ENCODE measurements at places on chromosomes 4 and X.

DNA sequence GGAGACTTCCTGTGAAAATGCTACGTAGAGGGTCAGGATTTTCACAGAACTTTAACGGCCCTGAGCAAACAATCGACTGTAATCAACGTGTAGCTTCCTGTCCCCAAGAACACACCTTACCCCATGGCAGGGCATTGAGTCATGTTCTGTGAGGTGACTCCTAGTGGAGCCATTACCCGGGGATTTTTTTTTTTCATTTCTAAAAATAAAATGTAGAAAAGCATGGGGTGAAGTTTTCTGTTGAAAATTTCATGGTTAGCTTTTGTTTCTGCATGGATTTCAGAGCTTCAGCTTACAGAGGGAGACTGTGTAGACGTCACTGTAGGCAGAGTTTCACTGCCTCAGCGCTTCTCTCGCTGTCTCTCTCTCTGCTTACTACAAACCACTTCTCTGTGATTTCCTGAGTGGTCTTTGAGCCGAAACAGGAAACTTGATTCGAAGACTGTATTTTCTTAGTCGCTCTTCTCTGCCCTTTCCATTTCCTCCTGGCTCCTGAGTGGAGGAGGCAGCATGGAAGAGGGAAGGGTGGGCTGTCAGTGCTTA, 111.7 kb downstream of the NFKB1 start:
- DNase-seq, result no peak

DNA sequence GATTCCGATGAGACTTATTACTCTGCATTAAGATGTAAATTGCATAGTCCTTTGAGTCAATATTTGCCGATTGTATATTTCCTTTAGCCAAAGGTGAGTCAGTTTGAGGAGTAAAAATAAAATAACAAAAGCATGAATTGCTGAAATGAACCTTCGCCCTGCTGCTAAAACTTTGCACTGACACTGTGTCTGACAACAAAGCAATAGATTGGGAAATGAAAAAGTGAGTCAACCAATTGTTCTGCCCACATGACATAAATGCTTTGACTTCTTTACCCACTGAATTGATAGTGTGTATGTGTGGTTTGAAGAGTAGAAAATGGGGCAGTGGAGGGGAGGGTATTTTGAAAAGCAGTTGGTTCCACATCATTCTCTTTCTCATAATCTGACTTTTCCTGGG, 88.4 kb upstream of the AFF2 start:
- peak; percentile 4 for DNase-seq

DNA sequence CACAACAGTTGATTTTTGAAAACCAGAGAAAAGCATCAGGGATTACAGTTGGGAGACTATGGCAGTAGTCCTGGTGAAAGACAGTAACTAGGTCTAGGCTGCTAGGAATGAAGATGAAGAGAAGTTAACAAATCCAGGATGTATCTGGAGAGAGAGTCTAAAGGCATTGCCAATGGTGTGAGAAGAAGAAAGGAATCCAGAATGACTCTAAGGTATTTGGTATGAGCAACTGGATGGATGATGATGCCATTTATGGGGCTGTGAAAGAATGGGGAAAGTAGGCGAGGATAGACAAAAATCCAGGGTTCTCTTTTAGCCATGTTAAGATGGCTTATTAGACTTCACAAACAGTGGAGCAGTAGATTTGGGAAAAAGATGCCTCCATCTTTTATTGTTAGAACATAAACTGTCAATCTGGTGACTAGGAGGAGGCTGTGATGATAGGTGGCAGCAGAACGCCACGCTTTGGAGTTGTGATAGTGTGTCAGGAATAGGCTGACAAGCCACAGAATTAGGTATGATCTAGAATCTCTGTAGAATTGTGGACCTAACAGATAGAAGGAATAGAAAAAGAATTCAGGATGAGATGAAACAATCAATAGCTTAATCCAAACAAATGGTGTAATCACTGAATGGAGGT, 27.3 kb upstream of the JADE1 start:
- peak; percentile 14 for DNase-seq

DNA sequence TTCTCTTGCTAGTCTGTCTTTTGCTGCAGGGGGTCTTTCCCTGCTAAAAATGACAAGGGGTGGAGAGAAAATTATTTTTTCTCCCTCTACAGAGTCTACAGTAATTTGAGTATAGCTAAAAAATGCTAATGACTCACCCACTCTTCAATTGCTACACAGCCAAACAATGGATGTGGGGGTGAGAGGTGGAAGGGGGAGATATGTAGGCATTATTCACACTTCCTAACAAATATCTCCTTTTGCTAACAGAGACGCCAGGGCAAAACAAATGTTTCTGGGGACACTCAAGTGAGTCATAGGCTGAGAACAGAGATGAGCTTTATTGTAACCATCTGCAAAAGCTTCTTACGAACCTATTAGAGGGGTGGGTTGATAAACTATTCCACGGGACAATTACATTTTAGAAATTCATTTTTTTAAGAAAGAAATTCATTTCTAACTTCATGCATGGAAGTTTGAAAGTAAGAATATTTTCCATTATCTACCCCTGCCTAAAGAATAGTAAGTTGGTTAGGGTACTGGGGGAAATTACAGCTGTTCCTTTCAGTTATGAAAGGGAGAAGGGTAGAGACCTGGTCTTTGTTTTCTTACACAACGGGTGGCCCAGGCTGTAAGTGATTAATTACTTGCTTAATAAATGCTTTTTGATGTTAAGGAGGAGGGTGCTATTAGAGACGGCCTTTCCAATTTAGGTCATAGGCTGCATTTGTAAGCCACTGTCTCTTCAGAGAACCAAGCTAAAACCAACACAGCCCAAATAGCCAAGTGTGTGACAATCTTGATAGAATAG, 12.8 kb downstream of the SCD5 start:
- no peak for DNase-seq

- DNase-seq, result no peak
These were observed 58.5 kb downstream of the TEX13C start for GRCh38 chrX:125378205-125378604.

- DNase-seq, result no peak
These were observed 66.5 kb upstream of the ZFP42 start for GRCh38 chr4:187929024-187929423.

GRCh38 chr4:1167244-1167949, 5.0 kb downstream of the SPON2 start:
- peak; percentile 85 for DNase-seq

GRCh38 chr4:105474099-105474518, 247 bp upstream of the PPA2 start:
- peak; percentile 87 for DNase-seq

DNA sequence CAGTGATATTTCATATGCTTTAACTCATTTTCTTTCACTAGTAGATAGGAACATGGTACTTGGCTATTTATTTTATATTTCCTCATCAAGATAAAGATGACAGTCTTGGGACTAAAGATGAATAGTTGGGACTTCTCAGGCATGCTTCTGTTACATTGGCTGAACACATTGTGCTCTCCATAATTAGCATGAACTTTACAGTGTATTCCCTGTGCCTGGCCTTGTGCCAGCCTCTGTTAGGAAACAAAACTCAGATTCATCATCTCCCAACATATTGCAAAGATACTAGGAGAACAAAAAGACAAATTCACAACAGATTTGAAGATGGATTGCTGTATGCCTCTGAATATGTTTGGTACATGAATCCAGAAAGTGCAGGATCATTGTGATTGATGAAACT, 26.4 kb downstream of the GRIA2 start:
- DNase-seq, result no peak

DNA sequence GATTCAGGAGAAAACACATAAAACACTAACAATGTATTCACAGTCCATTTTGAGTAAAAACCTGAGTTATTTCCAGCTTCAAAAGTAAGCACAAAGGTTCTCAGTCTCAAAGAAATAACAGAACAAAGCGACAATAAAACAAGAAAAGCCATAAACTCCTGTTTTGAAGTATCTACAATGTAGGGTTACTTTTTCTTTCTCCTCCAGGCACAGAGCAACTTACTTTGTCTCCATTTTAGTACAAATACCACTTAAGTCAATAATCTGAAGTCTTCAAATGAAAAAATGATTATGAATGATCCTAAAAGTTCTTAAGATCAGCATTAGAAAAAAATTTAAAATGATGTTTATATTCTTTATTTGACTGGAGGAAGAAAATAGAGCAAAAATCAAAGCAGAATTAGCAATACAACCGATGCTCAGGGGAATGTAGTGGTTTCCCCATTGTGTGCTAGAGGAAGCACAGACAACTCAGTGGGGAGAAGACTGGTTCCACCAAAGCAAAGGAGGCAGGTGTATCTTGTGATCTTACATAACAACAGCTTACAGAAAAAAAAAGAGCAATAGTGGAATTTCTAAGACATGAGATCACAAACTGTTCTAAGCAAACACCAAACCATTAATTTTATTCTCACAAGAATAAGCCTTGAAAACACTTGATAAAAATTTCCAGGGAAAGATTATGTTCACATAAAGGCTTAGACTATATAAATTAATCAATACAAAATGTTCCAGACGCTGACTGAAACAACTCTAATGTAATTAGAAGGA, 35.1 kb downstream of the EPHA5 start:
- no peak for DNase-seq

DNA sequence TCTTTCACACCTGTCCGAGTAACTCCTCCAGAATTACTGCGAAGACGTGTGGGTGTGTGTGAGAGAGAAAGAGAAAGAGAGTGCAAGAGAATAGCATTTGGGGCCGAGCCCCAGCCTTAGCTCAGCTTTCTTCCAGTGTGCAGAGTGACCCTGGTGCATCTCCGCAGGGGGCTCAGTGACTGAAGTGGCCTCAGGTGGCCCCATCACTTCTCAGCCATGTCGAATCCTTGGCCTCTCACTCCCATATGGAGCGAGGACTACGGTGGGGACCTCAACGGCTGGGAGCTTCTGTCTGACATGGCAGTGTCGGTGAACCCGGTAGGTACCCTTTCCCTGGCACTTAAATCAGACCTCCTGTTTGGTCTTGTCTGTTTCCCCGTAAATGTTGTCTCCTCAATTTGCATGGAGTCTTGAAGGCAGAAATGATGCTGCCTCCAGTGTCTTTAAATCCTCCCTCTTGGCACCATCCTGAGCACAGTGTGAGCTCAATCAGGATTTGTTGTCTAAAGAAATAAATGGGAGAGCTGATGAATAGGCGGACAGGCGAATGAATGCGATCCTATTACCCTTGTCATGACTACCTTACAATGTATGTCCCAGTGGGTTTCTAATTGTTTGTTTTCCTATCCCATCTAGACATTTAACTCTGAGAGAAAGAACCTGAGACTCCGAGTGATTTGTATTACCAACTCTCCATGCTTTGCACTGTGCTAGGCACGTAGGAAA, 305.9 kb downstream of the AFF2 start:
- no peak for DNase-seq

DNA sequence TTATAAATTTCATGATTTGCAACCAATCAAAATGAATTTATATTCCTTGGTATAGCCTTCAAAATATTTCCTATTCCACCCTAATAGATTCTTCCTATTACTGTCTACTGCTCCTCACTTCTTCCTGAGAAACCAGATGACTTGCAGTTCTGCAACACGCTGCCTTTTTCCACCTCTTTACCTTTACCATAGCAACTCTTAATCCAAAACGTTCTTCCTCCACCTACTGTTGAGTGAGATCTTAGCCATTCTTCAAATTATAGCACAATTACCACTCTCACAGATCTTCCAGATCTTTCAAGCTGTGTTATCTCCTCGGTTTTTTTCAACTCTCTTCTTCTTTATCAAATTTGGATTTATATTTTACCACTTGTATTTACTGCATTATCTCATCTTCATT, 289.8 kb downstream of the ADGRL3 start:
- DNase-seq, result no peak

GRCh38 chrX:69109706-69110105, 55.5 kb downstream of the PJA1 start:
- DNase-seq, result no peak

GRCh38 chr4:83906561-83906960, 370.7 kb downstream of the GPAT3 start:
- DNase-seq, result no peak

GRCh38 chr4:151475035-151475714, 66.2 kb downstream of the FHIP1A start:
- DNase-seq, result no peak

GRCh38 chr4:110510955-110511544, 35.1 kb downstream of the ENPEP start:
- DNase-seq, result peak; percentile 68

GRCh38 chr4:102843273-102843672, 15.9 kb upstream of the UBE2D3 start:
- no peak for DNase-seq

- DNase-seq, result no peak
These were observed 17.4 kb upstream of the EIF4E start for GRCh38 chr4:98946359-98946758.

- peak; percentile 76 for DNase-seq
These were observed 28.7 kb downstream of the FAM9C start for GRCh38 chrX:13015536-13016236.

DNA sequence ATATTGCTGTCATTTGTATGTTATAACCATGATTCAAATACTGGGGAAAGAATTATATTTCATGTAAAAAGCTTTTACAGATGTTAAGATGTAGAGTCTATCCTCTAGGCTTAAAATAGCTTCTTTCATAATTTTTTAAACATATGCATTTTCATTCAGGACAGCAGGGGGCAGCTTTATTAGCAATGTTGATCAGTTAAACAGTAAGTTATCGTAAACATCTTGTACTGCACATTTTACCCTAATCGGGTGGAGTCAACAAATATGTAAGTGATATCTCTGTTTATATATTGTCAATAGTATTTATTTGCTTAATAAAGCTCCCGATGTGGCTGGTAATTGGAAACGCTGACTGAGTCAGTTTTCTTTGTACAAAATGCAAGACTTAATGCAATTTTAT, 142.5 kb upstream of the MED14 start:
- DNase-seq, result peak; percentile 47

DNA sequence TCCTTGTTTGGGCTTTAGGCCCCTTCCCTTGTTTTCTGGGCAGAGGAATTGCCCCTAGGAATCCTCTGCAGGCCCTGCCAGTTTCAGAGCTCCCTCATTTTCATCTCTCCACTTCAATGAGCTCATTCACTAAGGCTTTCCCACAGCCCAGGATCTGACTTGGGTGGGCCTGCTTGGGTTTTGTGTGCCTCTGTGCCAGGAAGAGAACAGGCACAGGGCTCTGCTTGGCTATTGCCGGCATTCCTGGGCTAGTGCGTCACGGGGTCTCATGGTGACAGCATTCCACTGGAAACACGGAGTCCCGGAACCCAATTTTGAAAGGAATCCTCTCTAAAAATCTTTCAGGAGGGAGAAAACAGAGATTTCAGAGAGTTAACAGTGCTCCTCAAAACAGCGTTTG, 150.5 kb downstream of the VCX3A start:
- DNase-seq, result no peak

DNA sequence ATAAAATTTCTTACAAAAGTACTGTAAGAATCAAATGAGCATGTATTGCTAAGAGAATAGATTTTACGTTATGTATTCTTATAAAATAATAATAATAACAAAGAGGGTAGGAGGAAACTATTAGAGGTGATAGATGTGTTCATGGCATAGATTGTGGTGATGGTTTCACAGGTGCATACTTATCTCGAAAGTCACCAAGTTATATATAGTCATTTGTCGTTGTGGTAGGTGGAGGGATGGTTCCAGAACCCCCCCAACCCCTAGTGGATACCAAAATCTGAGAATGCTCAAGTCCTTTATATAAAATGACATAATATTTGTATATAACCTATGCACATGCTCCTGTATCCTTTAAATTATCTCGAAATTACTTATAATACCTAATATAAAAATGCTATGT, 36.7 kb upstream of the H2AZ1 start:
- DNase-seq, result no peak

Measured in inflammatory macrophage (primary cell).